ENCODE measurements at places on chromosomes 7 and 10. TPM values are rescaled to one million over a fixed set of nuclear protein-coding genes. Genes with fewer than 3 reads are reported as not detected.

- no peak for DNase-seq
Observed at GRCh38 chr7:126605553-126605952, 647.2 kb downstream of the GRM8 start.

DNA sequence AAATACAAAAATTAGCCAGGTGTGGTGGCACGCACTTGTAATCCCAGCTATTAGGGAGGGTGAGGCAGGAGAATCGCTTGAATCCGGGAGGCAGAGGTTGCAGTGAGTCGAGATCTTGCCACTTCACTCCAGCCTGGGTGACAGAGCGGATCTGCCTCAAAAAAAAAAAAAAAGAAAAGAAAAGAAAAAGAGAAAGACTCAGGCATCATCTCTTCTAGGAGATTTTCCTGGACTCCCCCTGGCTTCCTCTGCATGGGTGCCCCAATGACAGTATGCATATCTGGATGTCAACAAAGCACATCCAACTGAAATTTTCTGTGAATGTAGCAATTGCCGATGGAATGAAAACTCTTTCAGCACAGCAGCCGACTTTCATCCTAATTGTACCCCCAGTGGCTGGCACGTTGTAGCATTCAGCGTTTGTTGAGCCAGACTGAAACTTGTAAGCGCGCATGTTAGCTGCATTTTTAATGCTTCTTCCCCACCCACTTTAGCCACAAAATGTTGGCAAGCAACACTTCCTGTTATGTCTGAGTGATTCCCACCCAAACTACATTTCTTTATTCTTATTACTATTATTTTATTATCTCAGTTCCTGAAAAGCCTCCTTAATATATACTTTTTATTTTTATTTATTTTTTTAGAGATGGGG is 70.2 kb downstream of the PRTFDC1 start:
- no peak for DNase-seq

- DNase-seq = no peak
Observed at GRCh38 chr10:89706011-89706410, 4.6 kb downstream of the KIF20B start.

PNPLA8 gene
- 43.0 TPM for total RNA-seq

AHR gene
- total RNA-seq = 72.7 TPM

DNA sequence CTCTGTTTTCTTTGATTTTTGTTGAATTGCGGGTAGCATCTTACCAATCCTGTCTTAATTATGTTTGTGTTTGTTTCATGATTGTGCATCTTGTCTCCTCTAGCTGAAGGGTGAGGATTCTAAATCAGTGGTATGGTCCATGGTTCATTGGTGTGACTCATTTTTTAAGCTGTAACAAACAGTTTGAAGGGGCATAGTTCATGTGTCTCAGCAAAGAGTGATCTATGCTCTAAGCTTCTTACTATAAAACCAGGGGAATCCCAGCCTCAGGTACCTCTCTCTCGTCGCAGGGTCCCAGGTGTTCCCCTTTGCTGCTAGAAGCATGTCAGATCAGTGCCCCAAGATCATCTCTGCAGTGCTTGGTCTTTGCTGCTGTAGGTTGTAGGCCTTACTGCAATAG is 100.1 kb downstream of the OTUD1 start:
- no peak for DNase-seq

DNA sequence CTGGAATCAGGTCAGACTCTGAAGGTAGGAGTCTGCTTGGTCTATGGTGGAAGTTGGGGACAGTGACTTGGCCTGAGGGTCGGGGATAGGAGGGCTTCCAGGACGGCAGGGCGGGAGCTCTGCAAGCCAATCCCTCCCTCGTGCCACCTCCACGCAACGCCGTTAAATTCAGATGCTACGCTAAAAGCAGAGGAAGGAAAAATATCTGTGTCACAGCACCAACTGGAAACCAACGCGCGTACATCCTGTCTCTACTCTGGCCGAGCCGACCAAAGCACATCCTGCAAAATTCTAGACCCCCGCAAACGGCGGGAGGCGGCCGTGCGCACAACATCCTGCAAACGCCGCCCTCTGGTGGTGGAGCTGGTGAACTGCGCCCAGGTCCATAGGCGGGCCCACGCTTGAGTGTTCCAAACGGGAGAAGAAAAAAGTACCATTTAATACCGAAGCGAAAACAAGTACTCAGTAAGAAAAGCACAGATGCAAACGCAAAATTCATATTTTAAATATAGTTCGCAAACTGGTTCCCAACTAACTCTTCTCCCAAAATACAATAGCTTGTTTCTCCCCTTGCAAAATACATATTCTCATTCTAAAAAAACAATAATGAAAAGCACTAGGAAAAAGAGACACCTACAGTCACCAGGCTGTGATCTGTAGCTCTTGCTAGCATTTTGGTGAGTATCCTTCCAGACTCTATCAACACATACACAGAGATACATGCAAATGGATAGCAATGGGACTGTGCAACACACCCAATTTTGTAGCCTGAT is 45.7 kb upstream of the HSPA12A start:
- DNase-seq = peak; percentile 88

GRCh38 chr7:128868624-128869137 is 6.0 kb downstream of the ATP6V1F start:
- no peak for DNase-seq

DNA sequence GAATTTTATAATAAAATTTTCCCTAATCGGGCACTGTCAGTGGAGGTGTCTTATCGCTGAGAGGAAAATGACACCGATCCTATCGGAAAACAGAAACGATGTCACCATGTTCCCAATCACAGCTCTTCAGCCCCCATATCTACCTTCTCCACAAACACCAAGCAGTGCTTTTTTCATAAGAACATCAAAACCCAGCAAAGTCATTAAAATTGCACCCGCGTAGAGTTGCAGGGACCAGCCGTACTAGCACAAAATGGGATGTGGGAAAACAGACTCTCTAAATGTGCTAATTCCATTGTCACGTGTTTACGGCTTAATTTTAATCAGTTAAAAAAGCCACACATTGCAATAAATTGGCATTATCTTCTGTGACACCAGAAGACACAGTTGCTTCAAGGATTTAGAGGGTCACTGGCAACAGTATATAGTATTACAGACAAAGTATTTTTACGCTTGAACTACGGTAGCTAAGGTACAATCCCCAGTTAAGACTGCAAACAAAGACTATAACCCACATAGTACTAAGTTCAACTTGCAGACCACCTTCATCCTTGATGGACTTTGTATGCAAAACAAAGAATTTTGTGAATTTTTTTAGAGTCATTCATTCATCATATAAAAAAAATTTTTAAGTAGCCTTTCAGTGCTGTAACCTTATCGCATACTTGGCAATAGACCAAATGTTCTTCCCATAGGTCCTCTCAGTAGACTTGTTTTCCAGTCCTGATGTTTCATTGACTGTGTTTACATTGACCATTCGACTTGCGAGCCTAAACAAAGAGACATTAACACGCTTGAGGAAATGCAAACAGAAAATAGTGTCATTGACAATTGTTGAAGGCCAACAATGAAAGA is 116.0 kb downstream of the VTI1A start:
- DNase-seq = peak; percentile 25

- DNase-seq = no peak
Observed at GRCh38 chr7:6528401-6529130, 22.7 kb downstream of the GRID2IP start.

- DNase-seq = no peak
Observed at GRCh38 chr10:27536437-27536836, 32.3 kb downstream of the RAB18 start.

DNA sequence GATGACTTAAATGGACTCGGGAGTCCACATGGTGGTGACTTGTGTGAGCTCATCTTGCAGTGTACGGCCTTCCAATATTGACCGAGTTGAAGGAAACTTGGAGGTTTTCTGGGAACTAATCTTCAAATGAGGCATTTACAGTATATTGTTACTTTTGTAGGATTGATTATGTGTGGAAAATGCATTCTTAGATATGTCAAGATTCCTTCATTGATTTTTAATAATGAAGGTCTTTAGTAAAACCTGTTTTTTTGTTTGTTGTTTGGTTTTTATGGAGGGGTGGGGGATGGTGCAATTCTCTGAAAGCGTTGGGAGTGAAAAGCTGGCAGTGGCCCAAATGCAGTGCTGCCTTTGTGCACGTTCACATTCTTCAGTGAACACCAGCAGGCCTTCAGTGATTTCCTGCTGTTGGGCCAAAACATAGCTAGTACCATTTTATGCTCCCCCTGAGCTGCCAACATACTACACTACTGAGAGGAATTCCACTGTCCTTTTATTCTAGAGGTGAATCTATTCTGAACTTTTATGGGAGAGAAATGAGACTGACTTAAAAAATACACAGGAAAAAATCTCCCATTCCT is 50.4 kb downstream of the CCNY start:
- peak; percentile 49 for DNase-seq

DNA sequence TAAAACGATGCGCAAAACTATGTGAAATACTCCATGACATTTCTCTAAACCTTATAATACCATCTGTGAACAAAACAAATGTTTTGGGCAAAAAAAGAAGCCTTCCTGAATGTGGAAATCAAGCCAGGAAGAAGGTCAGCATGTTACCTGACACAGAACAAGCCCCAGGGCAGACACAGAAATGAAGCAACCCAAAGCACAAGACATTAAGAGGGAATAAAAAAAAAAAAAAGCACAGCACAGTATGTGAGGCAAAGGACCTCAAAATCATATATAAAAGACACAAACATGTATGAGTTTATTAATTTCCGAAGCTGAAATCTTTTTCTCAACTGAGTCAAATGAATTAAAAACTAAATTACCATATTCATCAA is 161.8 kb downstream of the SKIDA1 start:
- DNase-seq = no peak

CDH23 gene
- 12.2 TPM for total RNA-seq

DNA sequence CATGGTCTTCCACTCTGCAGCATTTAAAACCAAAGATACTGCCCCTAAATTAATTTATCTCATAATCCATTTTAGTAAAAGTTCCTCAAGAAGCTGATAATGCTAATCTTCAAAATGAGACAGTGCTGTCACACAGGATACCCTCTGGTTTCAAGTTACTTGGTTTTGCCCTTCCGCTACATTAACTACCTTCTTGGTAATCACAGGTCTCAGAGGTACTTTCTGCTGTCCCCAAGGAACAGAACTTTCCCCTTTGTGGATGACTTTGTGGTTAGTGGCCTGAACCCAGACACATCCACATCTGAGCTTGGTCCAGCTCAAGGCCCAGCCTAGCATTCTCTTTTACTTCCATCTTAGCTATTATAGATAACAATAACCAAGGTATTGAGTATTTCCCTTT is 88.8 kb upstream of the TMEM26 start:
- no peak for DNase-seq

PDAP1 gene
- 49.6 TPM for total RNA-seq

- DNase-seq = no peak
Observed at GRCh38 chr7:12865593-12865992, 178.2 kb downstream of the ARL4A start.

AKR1D1 gene
- total RNA-seq = not detected

DNA sequence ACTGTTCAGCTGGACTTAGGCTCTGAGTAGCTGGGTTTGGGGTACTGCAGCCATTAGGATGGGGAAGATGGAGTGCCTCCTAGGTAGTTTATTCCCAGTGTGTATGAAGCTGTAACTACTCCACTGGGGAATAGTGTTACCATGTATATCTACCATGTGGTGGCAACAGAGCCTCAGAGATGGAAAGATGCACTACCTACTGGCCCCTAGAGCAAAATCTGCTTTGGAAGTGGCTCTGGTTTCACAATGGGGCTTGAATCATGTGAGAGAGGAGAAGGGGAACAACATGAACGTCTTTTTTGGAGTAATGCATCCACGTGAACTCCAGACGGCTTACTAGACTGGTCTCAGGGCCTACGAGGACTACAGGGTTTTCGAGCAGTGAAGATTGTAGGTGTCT is 167.3 kb downstream of the CALCR start:
- no peak for DNase-seq

DNA sequence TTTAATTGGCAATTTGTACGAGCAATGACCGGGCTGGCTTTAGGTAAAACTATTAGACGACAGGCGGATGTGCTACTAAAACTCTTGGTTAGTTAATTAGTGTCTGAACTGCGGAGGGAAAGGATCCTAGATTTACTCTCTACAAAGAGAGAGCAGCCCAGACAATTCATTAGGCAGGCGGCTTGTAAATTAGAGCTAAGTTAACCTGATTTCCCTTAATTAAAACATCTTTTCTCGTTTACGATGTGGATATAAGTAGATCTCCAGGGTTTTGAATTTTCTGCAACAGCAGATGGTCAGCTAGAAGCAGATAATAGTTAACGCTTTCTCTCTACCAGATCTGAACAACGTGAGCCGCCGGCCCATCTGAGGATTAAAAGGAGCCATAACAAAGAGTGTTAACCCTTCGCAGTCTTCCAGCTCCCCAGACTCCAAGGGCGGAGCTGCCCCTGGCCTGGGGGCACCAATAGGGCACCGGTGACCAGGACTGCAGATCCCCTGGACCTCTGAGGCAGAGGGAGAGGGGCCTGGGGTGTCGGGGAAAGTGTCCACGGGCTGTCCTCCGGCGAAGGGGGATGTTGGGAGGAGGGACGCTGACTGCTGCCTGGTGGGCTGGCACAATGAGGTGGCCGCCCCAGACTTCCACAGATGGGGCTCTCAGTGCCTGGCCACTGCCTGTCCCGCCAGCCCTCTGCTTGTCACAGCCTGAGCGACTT is 6.3 kb upstream of the UNCX start:
- no peak for DNase-seq

DNA sequence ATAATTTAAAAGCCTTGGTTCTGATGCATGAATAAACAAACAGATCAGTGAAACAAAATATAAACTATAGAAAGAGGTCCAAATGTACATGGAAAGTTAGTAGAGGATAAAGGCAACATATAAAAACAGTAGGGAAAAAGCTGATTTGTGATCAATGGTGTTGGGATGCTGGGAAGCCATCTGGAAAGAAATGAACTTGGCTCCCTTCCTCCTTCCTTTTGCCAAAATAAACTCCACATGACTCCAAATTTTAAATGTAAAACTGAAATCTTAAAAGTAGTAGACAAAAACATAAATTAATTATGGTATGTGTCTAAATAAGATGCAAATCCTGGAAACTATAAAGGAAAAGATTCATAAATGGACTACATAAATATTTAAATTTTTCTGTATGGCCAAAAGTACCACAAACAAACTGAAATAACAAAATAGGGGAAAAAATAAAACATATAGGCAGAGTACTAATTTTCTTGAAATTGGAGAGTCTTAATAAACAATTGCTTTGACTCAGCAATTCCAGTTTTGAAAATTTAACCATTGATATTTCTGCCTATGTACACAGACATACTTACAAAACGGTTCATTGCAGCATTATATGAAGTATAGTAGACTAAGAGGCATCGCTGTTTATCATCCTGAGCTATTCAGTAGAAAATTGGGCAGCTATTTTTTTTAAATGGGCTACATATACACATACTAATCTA is 77.0 kb upstream of the TRIM24 start:
- peak; percentile 28 for DNase-seq

DNA sequence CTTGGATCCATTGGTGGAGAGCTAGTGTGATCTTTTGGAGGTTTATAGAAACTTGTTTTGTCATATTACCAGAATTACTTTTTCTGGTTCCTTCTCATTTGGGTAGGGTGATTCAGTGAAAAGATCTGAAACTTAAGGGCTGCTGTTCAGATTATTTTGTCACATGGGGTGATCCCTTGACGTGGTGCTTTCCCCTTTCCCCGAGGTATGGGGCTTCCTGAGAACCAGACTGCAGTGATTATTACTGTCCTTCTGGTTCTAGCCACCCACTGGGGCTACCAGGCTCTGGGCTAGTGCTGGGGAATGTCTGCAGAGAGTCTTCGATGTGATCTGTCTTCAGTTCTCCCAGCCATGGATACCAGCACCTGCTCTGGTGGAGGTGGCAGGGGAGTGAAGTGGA is 1030.0 kb downstream of the GRM8 start:
- no peak for DNase-seq

IL15RA gene
- total RNA-seq = 3.0 TPM

GRCh38 chr7:83646027-83646426 is 2.9 kb downstream of the SEMA3E start:
- no peak for DNase-seq
